A549 (cell line): ENCODE measurements at places on chromosomes 2 and 18. TPM values are rescaled to one million over a fixed set of nuclear protein-coding genes. Genes with fewer than 3 reads are reported as not detected.
A peak's percentile ranks its signal among the peaks of the same experiment; 100 is the strongest.

LONRF2 gene
- polyA plus RNA-seq = 4.7 to 5.5 TPM (median 4.8 TPM) in 3 replicates

SERPINB7 gene
- 0.84 to 1.1 TPM (median 0.88 TPM) in 3 replicates for polyA plus RNA-seq

GRCh38 chr2:163343316-163343715 is 392.5 kb downstream of the FIGN start:
- no peak for DNase-seq

DNA sequence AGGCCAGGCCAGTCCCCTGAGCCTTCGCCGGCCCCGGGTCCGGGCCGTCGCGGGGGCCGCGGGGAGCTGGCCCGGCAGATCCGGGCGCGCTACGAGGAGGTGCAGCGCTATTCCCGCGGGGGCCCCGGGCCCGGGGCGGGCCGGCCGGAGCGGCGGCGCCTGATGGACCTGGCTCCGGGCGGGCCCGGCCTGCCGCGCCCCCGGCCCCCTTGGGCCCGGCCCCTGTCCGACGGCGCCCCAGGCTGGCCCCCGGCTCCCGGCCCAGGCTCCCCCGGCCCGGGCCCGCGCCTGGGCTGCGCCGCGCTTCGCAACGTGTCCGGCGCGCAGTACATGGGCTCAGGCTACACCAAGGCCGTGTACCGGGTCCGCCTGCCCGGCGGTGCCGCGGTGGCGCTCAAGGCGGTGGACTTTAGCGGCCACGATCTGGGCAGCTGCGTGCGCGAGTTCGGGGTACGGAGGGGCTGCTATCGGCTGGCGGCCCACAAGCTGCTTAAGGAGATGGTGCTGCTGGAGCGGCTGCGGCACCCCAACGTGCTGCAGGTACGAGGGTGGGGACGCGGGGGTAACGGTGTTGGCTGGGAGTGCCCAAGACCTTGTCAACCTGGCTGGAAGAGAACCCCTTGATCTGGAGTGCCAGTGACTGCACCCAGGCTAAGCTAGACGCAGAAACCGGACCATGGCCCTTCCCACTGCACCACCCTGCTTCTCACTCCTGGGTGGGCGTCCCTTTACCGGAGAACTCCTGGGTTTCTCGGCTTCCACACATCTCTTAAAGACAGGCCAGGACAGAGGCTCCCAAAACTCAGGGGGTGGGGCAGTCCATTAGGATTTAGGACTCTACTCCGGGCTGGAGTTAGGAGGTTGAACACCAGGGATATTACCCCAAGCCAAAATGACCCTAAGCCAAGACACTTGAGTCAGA is 739 bp downstream of the PKDCC start:
- DNase-seq = no peak

- no peak for DNase-seq
These were observed 263.2 kb downstream of the EN1 start for GRCh38 chr2:118584062-118584749.

DNA sequence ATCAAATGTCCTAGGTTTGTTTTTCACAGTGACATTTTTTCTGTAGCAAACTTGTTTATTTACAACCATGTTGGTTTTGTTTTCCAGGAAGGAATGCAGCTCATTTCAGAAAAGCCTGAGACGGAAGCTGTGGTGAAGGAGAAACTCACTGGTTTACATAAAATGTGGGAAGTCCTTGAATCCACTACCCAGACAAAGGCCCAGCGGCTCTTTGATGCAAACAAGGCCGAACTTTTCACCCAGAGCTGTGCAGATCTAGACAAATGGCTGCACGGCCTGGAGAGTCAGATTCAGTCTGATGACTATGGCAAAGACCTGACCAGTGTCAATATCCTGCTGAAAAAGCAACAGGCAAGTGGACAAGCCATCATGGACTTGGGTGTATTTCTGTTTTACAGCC is 79.2 kb upstream of the EML6 start:
- no peak for DNase-seq

DNA sequence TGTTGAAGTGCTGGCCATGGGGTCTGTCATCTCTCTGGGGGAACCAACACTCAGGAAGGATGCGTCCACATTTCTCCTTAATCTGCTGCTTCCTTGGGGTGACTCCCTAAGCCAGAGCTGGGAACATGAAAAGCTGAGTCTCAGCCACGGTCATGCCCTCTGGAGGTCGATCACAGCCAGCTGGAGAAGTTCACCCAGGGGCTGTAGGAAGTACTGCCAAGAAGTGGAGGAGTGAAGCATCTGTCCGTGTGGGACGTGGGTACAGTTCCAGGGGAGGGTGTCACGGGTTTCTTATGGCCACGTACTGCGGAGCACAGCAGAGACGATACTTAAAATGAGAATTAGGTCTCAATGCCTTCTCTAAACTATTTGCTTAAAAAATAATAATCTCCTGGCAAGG is 42.4 kb upstream of the IGFBP2 start:
- DNase-seq = peak; percentile 13

- DNase-seq = no peak
These were observed 312.1 kb downstream of the TMX3 start for GRCh38 chr18:68402784-68403183.

GRCh38 chr2:21866316-21866715 is 742.5 kb downstream of the TDRD15 start:
- DNase-seq = no peak

DNA sequence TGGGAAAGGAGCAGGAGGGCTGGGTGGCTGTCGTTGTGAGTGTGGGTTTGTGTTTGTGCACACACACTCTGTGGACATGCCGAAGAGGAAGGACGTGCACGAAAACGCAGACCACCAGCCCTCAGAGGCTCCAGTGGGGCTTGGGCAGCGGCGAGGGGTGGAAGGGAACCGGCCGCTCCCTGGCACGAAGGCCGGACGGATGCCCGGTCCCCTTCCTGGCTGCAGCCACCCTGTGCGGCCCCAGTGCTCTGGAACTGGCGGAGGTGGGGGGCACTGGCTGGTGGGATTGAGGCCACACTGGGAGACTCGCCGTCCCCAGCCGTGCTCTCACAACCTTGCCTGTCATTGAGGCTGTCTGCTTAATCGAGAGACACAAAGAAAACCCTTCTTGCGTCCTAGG is 852.6 kb upstream of the SALL3 start:
- no peak for DNase-seq
